AG04449 (cell line): ENCODE measurements at places on chromosomes 13 and 19.
A peak's percentile ranks its signal among the peaks of the same experiment; 100 is the strongest.

- DNase-seq = no peak
These were observed 14.0 kb downstream of the ELF1 start for GRCh38 chr13:41004875-41005693.

GRCh38 chr19:52662631-52663030 lies 24.5 kb upstream of the ZNF83 start:
- no peak for DNase-seq

DNA sequence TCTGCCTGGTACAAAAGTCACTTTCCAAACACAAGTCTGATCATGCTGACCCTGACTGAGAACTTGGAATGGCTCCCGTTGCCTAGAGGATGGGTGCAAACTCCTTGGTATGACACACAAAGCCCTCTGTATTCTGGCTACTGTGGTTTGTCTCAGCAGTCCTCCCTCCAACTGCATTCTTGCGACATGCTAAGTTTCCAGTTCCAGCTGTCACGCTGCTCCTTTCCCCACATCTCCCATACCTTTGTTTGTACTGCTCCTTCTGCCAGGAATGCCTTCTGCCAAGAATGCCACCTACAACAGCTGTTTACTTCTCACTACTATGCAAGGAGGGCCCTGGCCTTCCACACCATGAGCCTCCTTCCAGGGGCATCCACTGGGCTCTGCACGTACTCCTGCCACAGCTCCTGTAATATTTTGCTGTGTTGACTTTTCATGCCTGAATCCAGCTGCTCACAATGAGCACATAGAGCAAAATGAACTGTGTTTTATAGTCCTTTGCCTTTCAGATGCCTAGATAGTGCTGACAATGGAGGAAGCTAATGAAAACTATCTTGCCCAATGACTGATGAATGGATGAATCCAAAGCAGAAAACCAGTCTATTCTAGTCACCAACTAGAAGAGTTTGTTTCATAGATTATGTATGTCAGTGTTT lies 543.7 kb downstream of the EFNB2 start:
- DNase-seq = peak; percentile 23

DNA sequence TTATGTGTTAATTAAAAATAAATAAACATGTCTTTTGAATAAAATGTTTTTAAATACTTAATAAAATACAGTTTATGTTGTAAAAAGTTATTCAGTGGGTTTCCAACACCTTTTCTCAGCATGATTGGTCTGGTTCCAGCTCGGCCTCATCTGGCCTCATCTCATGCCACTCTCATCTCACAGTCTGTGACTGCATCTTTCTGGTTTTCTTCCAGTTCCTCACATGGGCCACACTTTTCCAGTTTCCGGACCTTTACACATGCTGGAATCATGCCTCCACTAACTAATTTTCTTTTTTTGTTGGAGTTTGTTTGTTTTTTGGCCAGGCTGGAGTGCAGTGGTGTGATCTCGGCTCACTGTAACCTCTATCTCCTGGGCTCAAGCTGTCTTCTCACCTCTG lies 82.5 kb downstream of the RUBCNL start:
- DNase-seq = no peak

DNA sequence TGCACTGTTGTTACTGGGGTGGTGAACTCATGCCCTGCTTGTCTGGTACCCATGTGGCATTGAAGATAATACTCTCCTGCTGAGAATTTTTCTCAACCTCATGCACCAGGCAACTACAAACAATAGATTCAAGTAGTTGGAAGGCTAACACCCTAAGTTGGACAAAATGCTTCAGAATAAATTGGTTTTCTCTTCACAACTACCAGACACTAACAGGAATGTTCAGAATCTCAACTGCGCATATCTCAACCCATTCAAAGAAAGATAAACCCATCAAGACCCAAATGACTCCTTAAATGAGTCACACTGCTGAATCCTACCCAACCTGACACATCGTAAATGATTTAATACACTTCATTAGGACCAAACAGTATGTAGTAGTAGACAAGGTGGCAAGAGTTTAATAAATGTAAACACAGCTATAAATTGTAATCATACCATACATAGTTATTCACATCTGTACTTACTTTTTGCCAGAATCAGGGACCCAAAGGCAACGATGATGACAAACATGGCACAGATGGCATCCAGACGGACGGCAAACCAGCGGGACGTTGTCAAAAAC lies 227.4 kb downstream of the ABCC4 start:
- no peak for DNase-seq

DNA sequence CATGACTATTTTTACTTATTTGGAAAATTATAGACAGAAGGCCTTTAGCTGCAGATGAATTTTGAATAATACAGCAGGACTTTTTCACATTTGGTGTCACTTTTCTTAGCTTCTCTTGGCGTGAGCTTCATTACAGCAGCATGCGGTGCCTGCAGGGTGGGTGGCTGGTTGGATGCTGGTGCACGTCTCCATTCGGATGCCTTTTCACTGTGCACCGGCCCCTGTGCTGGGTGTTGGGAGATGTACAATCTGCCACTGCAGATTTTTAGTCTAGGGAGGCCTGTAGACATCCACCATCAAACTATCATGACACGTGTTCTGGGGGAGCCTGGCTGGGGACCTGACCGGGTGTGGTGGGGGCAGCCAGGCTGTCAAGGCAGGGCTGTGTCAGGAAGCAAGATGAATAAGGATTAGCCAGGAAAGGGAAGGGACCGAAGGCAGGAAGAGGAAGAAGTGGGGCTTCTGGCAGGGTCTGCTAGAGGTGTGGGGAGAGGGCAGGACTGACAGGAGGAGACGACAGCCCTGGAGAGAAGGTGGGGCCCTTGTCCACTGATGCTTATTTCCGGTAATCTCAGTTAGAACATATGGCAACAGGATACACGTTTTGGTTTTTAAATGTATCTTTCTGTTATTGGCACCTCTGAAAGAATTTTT lies 88.8 kb downstream of the ARHGEF7 start:
- DNase-seq = no peak

DNA sequence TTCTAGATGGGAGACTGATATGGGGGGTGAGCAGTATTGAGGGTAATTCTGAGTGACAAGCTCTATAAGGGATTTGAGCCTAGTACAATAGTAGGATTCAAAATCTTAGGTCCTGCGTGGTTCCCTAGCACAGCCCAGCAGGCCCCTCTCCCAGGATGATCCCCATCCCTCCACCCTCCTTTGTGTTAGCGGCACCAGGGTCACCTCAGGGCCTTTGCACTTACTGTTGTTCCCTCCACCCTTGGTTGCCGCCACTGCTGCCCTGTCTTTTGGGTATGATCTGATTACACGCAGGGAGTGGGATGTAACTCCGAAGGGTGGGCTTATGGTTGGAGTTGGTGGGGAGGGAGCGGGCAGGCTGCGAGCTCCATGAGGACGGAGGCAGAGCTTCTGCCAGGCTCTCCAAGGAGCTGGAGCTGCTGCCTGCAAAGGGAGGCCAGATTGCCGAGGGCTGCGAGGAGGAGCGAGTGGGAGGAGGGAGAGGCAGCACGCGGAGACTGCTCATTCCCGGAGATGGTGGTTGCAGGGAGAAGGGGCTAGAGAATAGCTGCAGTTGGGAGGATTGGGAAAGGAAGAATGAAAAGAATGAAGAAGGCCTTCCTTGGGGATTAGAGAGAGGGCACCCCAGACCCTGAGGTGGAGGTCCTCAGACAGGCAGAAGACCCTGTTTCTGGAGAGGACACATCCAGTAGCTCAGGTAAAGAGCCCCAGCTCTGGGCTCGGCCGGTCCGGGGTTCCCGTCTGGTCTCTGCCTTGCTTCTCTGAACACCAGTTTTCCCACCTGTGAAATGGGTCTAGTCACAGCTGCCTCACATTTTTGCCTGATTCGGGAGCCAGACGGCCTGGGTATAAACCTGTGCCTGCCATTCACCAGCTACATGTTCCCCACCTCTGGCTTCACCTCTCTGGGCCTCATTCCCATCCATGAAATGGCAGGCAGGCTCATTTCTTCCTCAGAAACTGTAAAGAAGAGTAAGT lies 5.2 kb downstream of the NACC1 start:
- DNase-seq = no peak

- DNase-seq = no peak
These were observed 1467.8 kb downstream of the UQCRFS1 start for GRCh38 chr19:27744926-27745768.

GRCh38 chr13:30319655-30320054 lies 12.3 kb upstream of the KATNAL1 start:
- DNase-seq = no peak
